ENCODE measurements at places on chromosomes 2 and 18.

DNA sequence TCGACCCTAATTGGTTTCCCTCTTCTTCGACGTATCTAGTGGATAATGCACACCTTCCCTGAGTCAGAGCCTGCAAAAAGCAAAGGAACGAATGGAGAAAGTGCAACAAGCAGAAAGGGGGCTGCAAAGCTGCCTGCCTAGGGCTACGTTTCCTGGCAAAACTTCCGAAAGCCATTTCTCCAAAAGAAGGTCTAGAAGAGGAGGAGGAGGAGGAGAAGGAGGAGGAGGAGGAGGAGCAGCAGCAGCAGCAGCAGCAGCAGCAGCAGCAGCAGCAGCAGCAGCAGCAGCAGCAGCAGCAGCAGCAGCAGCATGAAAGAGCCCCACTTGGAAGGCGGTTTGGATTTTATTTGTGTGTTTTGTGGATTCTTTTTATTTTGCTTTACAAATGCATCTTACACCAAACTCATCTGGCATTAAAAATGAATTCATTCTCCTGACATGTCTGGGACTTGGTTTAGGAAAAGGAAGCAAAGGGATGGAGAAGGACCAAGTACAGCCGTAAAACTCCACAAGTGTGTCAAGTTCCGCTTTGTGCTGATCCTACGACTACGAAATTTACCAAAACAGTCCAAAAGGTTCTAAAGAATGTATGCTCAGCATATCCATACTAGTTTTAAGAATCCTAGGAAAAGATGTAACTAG, 2.0 kb downstream of the TCF4 start:
- DNase-seq, result peak; percentile 9

- no peak for DNase-seq
Observed at GRCh38 chr2:19611491-19612332, 253.3 kb upstream of the OSR1 start.

- DNase-seq, result no peak
Observed at GRCh38 chr2:232966122-232966521, 46.9 kb downstream of the NGEF start.

DNA sequence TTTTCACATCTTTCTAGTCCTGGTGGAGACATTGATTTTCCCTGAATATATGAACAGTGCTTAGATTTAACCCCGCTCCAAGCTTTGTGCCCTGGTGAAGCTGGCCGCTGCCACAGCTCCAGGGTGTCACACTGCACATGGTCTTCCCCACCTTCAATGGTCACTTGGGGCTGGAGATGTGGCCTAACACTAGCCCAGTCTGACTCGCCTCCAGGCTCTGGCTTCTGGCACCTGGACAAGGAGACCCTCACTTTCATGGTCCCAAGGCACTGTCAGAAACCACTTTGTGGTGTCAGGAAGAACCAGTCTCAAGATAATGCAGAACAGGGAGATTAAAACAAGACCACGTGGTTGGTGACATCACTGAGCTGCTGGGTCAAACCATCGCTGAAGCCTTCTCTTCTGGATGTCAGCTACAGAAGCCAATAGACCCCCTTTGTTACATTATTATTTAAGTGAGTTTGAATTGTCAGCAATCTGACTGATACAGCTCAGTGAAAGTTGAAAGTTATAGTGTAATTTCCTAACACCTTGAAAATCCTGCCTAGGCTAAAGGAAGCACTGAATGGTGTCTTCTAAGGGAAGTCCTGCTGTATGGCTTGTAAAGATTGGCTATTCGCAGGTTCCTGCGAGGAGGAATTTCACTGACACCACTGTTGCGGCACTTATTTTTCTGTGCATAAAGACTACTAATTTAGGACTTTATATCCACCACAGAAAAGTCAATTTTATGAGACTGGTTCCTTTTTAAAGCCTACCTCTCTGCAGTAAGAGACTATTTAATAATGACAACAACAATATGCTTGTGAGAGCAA, 55.0 kb upstream of the CTDP1 start:
- no peak for DNase-seq

DNA sequence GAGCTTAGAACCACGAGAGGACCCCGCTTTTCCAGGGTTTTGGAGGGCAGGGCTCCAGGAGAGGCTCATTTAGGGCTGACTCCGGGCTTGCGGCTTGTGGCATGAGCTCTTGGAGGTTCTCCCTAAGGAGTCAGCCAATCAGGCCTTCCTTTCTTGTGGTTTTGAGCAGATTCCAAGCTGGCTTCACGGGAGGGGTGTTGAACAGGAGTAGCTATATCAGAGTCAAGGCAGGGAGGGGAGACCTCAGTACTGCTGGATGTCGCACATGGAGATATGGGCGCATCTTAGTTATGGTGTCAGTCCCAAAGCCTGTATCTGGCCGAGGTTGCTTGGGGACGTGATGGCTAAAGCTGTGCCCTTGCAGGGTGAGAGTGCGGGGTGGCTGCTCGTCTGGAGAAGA, 98.6 kb downstream of the AGAP1 start:
- DNase-seq, result no peak

- no peak for DNase-seq
Observed at GRCh38 chr18:58443671-58444070, 185.2 kb downstream of the ALPK2 start.
